ENCODE measurements at places on chromosomes 5 and 9.

DNA sequence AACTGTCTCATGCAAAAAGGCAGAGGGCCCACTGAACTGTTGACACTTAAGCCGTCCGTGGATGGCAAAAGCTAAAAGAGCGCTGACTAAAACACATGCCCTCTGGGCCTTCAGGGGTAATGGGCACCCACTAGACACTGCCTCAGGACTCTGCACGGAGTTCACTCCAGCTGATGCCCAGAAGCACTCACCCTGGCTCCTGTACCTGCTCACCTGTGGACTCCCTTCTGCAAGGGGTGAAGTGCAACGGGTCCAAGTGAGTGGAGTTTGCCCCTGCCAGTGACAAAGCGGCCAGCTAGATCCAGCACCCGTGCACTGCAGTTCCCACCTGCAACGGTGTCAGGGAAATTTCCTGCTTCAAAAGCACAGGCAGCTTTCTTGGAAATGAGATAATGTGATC is 50.2 kb downstream of the SLC1A1 start:
- DNase-seq: no peak

GRCh38 chr9:123471843-123472570 is 116.0 kb downstream of the CRB2 start:
- DNase-seq: no peak

- no peak for DNase-seq
Observed at GRCh38 chr5:145028626-145029025, 806.5 kb downstream of the PRELID2 start.

DNA sequence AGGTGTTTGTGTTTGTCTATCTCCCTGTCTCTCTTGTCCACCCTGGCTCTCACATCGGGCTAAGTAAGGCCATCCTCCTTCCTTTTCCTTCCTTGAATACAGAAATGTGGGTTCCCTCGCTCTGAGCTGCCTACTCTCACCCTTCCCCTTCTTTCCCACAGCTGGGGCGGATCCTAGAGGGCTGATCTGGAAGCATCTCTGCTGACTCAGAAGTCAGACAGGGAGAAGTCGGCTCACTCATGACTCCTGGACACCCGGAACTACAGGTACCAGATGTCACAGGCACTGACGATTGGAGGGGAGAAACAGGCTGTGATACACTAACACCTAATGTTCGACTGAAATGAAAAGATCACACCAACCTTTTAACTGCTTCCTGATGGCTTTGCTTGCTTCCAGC is 41.3 kb downstream of the PTPN3 start:
- DNase-seq: no peak

DNA sequence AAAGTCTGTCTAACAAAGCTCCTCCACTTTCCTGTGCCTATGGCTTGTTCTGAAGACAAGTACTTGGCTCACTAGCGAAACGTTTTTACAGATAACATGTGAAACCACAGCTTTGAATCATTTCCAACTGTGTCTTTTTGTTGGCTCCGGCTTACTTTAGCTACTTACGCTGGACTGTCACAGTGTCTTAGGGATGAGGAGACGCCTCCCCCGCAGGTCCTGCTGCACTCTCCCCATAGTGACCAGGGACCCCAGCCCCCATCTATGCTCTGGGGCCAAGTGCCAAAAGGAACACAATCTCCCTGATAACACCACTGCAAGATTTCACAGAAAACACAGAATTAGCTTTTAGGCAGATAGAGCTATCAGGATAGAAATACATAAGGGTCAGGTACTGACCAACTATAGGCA is 219.1 kb downstream of the ADAMTS6 start:
- DNase-seq: peak; percentile 53

- DNase-seq: no peak
Observed at GRCh38 chr5:103667068-103667467, 104.5 kb upstream of the NUDT12 start.

DNA sequence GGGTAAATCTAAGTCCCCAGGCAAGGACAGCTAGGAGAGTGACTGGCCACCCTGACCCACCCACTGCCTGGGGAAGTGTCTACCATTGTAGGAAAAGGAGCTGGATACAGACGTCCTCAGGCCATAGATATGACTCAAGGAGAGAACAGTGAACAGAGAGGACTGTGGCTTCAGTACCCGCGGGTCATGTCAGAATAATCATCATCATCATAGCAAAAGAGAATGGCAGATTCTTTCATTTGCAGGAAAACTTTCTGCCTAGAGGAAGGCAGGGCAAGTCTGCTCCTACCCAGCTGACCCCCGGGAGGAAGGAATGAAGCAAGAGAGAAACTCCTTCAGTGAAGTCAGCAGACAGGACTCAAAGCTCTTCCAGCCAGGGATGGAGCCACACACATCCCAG is 52.2 kb upstream of the UBTD2 start:
- DNase-seq: no peak

GRCh38 chr9:87570000-87570908 is 72.6 kb downstream of the DAPK1 start:
- no peak for DNase-seq

DNA sequence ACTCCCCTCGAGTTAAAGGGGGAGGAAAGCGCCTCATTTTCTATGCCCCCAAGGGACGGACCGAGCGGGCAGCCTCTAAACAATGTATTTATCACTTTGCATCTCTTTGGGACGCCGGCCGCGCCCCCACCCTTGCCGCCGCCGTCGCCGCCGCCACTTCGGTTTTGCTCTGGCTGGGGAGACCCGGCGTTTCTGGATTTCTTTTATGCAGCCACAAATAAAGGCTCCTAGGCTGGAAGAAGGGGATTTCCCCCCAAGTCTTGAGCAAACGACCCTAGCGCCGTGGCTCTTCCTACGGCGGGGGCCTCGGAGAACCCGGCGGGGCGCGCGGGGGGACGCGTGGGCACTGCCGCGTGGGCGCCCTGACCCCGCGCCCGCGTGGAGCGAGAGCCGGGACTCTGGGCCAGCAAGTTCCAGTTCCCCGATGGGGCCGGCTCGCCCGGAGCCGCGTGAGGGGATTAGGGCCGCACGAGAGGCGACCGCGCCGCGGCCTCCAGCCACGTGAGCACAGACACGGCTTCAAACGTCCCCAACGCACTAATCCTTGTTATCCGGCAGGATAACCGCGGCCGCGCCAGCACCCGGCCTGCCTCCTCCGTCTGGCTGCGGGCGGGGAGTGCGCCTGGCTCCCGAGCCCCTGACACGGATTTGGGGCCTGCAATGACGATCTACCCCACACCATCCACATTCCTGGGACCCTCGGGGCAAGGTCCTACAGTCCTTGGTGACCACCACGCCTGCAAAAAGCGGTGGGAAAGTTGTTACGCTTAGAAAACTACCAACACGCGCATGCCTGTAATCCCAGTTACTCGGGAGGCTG is 7.9 kb upstream of the NEUROG1 start:
- peak; percentile 33 for DNase-seq

GRCh38 chr9:78314550-78314949 is 17.6 kb downstream of the PSAT1 start:
- no peak for DNase-seq

- DNase-seq: no peak
Observed at GRCh38 chr5:20514145-20514544, 526.1 kb upstream of the CDH18 start.

- no peak for DNase-seq
Observed at GRCh38 chr5:145678255-145678654, 156.9 kb downstream of the PRELID2 start.

DNA sequence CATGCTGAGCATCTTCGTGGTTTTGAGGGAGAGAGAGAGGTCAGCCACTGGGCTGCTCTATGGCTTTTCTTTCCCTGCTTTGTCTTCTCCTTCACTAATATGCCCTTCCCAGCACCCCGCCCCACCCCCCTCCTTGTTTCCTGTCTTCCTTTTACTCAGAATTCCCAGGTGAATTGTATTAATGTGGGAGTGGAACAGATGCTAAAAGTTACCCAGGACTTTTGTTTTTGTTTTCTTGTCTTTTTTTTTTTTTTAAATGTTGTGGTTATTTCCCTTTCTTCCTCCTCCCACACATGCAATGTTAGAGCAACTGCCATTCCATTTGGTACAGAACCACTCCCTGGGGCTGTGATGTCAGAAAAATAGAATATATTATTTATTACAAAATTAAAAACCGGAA is 442.7 kb upstream of the CD180 start:
- peak; percentile 46 for DNase-seq

- no peak for DNase-seq
Observed at GRCh38 chr9:124373851-124374250, 41.4 kb downstream of the PSMB7 start.

DNA sequence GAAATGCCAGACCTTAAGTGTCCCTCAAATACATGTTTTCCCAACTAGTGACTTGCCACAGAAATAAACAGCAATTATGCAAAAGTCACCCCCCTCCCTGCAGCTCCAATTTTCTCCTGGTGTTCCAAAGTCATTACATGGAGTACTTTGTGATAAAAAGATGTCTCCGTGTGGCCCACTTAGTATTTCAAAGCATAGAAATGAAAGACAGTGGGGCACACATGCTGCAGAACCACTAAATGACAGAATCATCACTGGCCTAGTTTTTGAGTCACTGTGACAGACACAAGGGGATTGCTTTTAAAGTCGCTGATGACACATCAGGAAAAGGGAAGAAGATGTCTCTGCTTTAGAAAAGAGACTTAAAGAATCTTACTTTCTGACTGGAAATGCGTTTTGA is 323.4 kb downstream of the PSAT1 start:
- no peak for DNase-seq

GRCh38 chr5:153827397-153827796 is 211.3 kb downstream of the FAM114A2 start:
- no peak for DNase-seq

DNA sequence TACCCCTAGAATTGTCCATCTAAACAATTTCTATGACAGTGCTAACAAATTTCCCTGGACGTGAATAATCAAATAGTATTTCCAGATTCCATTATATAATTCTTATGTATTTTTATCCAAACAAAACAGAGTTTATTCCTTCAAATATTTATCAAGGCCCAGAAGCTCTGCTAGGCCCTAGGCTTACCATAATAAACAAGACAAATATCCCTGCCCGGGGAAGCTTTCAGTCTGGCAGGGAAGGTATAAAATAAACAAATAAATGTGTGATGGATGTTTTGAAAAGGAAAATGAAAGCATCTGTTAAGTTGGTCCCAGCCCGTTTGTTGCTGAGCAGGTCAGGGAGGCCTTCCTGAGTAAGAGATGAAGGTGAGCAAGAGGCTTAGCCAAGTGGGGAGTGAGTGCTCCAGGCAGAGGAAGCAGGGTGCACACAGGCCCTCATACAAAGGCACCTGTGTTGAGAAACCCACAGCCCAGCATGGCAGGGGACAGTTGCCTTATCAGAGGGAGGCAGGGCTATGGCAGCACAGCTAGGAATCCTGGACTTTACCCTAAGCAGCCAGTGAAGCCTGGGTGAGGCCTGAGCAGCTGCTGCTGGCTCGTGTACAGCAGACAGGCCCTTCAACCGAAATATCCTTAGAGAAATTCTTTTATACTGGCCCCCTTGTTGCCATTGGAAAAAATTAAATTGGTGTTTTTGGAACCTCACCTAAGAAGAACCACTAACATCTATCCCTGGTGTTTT is 7.7 kb upstream of the SLC35D2 start:
- DNase-seq: no peak
